Nucleus accumbens (tissue), 56 donors: ENCODE measurements at places on chromosomes 1 and 21.

DNA sequence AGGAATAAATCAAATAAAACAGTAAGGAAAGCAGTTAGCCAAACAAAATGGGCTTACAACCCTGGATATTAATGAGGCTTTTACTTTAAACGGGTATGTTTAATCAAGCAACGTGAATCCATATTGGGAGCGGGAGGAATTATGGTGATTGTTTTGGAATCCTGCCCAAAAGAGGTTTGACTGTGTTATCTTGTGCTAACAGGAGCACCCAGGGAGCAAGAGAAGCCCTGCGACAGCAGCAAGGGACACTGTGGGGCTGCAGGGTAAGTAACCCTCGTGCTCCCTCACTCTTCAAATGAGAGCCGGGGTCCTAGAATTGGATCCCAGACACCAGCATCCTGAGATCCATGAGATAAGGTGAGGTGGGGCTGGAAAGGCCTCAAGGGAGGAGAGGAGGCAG lies 72.6 kb upstream of the PGBD5 start:
- DNase-seq, result no peak

DNA sequence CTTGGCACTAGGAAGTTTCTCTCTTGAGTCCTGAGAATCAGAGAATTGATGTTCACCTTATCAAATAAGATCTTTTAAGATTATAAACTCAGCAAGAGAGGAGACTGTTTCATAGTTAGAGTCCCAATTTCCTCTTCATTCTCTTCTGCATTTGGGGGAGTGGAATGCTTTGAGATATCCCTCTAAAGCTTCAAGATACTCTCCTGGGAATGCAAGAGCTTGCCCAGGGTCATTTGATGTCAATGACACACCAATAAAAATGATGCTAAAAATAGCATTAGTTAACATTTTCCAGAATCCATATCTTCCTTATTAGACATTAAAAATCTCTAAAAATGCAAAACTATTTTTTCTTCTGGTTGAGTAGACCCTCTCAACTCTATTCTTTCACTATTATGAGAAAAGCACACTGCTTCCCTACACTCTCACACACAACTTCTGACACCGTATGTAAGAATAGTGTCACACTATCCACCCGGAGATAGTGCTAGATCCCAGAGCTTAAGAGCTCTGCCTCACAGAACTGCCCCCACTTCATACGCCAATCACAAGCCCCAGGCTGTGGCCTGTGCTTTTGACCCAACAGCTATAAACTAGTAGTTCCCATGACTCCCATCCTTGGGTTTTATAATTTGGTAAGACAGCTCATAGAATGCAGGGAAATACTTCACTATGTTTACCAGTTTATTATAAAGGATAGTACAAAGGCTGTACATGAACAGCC lies 399.9 kb upstream of the RUNX1 start:
- no peak for DNase-seq

- DNase-seq, result no peak
These were observed 256.5 kb downstream of the FGGY start for GRCh38 chr1:59553371-59553770.

- no peak for DNase-seq
These were observed 53.6 kb upstream of the ASB17 start for GRCh38 chr1:75985827-75986226.

DNA sequence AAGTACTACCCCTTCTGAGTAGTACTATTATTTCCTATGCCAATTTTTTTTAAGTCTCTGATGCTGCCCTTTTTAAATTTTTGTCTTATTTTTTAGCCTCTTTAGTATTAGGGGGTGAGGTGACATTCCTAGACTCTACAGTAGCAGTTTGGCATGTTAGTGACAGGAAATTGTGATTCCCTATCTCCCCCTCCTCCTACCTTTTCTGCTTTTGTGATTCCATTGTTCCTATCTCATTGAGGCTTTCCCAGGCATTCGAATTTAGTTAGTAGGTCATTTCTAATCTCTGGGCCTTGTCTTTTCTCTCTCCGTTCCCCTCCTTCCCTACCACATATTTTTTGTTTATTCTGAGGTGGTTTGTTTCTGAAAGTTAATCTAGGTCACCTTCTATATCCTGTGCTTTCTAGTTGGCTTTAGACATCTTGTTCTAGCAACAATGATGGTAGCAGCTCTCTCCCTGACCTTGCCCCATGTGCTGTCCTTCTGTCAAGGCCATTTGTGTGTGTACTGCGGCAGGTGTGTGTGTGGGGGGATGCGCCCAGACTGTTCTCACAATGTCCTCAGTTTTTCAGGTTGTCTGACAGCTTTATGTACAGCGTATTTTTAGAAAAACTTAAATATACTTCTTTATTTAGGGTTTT lies 21.5 kb downstream of the SEMA6C start:
- DNase-seq, result no peak

GRCh38 chr1:192698731-192699130 lies 62.8 kb downstream of the RGS13 start:
- no peak for DNase-seq

DNA sequence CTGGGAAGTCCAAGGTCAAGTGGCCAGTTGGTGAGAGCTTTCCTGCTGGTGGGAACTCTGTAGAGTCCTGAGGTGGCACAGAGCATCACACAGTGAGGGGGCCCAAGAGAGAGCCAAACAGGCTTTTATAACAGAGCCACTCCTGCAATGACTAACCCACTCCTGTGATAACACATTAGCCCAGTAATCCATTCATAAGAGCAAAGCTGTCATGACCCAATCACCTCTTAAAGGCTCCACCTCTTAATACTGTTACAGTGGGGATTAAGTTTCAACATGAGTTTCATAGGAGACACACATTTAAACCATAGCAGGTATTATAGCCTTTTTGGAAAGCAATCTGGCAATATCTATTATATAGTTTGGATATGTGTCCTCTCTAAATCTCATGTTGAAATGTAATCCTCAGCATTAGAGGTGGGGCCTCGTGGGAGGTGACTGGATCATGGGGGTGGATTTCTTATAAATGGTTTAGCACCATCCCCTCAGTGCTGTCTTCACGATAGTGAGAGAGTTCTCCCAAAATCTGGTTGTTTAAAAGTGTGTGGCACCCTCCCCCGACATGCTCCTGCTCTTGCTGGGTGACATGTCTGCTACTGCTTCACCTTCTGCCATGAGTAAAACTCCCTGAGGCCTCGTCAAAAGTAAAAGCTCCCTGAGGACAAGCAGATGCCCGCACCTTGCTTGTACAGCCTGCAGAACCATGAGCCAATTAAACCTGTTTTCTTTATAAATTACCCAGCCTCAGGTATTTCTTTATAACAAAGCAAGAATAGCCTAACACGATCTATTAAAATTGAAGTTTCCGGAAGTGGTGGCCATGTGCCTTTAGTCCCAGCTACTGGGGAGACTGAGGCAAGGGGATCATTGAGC lies 64.5 kb downstream of the CD58 start:
- no peak for DNase-seq

DNA sequence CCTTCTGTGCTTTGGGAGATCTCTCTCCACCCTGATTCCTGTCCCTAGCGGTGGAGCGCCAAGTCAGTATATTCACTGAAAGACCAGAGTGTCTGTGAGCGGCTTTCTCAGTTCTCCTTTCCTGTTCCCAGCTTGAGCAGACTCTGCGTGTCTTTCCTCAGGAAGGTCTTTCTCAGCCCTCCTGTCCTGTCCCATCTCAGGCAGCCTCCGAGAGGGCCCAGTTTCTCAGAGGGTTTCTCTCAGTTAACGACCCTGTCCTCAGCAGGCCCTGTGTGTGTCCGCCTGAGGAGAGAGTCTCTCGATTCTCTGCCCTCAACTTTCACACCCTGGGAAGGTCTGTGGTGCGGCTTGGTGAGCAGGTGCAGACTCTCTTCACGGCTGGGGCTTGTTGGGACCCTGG lies 34.0 kb upstream of the CHIT1 start:
- no peak for DNase-seq

GRCh38 chr21:15688809-15689208 lies 41.0 kb upstream of the USP25 start:
- no peak for DNase-seq

DNA sequence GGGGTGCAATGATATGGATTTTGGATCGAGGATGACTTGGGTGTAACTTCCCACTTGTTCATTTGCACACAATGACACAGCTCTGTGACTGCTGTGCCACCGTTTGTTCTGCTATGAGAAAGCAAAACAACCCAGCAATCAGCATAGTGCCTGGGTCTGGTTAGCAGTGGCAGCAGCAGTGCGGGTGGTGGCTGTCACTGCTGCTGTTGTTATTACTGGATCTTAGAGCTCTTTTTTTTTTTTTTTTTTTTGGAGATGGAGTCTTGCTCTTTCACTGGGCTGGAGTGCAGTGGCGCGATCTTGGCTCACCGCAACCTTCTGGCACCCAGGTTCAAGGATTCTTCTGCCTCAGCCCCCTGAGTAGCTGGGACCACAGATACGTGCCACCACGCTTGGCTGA lies 56.9 kb downstream of the TBCE start:
- DNase-seq, result peak; percentile 8

- no peak for DNase-seq
These were observed 36.0 kb downstream of the KAZN start for GRCh38 chr1:14634486-14634885.

DNA sequence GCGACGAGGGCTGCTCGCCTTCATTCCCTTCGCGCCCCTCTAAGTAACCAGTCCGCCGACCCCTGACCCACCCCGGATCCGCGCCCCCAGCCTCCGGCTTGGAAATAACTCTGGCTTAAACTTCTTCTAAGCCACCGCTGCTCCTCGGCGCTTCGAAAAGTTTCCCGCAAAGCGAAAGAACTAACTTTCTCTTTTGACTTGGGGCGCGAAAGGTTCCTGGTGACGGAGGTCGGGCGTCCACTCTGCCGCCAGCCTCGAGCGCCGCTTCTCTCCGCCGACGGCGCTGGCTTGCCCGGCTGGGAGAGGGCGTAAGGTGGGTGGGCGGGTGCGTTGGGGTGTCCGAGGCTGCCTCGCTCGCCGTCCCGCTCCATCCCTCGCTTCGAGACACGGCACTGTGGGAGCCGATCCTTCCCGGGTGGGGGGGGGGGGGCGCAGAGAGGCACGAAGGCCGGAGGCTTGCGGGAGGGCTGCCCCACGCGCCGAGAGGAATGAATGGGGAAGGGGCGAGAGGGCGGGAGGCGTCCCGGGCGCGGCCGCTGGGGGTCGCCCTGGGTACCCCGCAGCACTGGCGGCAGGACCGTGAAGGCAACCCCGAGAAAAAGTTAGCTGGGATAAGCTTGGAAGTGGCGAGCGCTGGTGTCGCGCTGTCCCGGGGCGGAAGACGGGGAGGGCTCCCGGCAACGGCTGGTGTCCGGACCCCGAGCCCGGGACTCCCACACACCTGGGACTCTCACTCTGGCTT lies 569 bp downstream of the ATF3 start:
- DNase-seq, result peak; percentile 52

- no peak for DNase-seq
These were observed 44.8 kb downstream of the CHD1L start for GRCh38 chr1:147287133-147287865.

GRCh38 chr1:91555074-91555730 lies 54.6 kb downstream of the CDC7 start:
- no peak for DNase-seq

- no peak for DNase-seq
These were observed 119.7 kb downstream of the HHAT start for GRCh38 chr1:210448297-210448892.

GRCh38 chr1:109470245-109470644 lies 3.9 kb downstream of the SYPL2 start:
- no peak for DNase-seq

- DNase-seq, result no peak
These were observed 119.0 kb upstream of the ADGRL2 start for GRCh38 chr1:81681601-81682266.

- DNase-seq, result no peak
These were observed 597.3 kb upstream of the ADGRL4 start for GRCh38 chr1:79603843-79604242.

DNA sequence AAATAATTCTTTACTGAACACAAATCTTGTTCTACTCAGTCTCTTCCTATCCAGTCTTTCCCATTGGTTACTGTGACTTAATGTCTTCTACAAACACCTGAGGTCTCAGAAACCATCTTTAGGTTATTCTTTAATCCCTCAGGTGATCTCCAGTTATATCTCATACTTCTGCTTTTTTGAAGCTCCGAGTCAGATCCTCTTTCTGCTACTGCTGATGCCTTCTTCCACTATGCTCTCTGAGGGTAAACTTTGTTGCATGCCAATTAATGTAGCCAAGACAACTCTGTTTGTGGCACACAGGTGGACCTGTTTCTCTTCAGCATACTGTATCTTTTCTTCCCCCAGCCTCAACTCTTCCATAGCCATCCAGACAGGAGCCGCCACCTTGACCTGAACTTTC lies 3.1 kb upstream of the APCS start:
- DNase-seq, result no peak

DNA sequence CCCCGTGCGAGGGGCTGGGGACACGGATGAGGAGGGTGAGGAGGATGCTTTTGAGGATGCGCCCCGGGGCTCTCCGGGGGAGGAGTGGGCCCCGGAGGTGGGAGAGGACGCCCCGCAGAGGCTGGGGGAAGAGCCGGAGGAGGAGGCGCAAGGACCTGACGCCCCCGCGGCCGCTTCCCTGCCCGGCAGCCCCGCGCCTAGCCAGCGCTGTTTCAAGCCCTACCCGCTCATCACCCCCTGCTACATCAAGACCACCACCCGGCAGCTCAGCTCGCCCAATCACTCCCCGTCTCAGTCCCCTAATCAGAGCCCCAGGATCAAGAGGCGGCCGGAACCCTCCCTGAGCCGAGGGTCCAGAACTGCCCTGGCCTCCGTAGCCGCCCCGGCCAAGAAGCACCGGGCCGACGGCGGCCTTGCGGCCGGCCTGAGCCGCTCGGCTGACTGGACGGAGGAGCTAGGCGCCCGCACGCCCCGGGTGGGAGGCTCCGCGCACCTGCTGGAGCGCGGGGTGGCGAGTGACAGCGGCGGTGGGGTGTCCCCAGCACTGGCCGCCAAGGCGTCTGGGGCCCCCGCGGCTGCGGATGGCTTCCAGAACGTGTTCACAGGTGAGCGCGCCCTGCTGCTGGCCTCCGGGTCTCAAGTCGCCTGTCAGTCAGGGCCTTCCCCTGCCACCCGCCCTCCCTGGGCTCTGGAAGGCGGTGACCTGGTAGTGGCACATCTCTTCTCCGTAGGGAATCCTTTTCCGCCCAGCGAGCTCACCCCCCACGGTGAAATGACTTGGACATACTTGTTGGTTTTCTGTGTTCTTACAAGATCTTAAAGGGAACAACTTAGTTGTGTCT lies 1.7 kb downstream of the FMN2 start:
- no peak for DNase-seq

- no peak for DNase-seq
These were observed 29.7 kb downstream of the PPFIA4 start for GRCh38 chr1:203056012-203056411.

DNA sequence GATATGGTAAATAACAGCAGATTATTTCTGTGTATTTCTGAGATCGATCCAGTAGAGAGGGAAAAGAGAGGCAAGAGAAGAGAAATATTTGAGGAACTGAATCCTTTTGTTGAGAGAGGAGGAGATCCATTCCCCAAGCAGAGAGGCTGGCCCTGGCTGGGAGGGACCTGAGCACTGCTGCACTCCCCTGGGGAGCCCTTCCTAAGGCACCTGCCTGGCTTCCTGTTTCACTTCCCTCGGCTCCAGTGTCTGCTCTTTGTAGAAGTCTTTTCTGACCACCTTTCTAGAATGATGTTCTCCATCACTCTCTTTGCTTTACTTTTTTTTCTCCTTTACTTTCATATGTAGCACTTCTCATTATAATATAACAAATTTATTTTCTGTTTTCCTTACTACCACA lies 42.3 kb upstream of the SLC6A9 start:
- DNase-seq, result no peak

- no peak for DNase-seq
These were observed 18.1 kb upstream of the IFFO2 start for GRCh38 chr1:18974606-18975005.
